Stimulated activated CD4-positive, alpha-beta T cell treated with anti-CD3 and anti-CD28 coated beads, TNF-alpha, amount 100 ng/mL, for 4 hours (primary cell): ENCODE measurements at places on chromosomes 7 and 10.

- no peak for DNase-seq
Measured at GRCh38 chr7:147829016-147829415, 761.5 kb upstream of the C7orf33 start.

DNA sequence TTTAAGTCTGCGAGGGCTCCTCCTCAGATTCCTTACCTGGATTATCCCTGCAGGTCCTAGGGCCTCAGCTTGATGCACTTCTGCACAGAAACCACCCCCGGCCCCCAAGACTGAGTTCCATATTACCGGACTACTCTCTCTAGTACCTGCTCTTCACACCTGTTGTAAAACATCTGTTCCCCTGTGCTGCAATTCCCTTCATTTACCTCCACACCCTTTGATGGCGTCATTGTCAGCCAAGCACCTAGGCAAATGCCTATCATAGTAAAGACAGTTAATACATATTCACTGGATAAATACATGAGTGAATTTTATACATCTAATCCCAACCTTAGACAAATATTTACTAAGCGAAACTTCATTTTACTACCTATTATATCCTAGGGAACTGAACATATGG lies 275.5 kb downstream of the PLXDC2 start:
- no peak for DNase-seq

DNA sequence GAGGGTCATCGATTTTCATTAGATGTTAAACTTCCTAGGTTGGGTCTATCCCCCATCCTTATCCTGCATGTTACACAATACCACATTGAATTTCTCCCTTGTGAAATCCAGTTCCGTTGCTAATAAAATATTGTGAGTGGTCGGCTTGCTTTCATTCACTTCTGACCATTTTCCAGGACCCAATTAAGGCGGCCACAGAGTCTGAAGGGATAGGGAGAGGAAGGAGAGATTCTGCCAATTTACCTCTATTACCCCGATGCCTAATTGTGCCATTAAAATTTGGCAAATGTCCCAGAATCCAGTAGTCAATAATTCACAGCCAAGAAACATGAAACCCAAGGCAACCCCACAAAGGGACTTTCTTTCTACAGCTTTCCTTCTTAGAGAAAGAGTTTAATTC lies 129.9 kb downstream of the IPMK start:
- no peak for DNase-seq

- DNase-seq, result no peak
Measured at GRCh38 chr7:29167721-29168120, 21.4 kb upstream of the CPVL start.

DNA sequence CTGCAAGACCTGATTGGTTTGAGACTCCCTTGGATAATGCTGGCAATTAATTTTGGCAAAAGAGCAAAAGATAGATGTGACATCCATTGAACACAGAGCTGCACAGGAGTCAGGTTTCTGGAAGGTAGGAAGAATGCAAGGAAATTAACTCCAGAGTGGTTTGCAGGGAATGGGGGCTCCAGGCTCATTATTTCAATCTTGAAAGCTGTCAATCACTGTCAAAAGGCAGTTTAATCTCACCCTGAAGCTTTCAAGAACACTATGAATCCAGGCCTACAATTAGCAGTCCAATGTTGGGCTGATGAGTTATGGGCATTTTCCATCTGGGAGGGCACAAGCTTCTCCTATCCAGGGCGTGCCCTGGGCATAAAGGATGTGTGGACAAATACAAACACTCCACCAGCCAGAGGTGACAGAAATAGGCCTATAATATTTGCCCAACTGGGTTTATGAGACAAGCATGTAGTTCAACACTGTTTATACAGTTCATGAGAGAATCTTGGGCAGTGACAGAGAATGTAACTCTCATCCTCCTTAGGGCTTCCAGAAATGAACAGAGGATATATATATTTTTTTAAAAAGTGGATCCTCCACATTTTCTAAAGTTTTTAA lies 80.5 kb downstream of the KCNMA1 start:
- DNase-seq, result no peak

DNA sequence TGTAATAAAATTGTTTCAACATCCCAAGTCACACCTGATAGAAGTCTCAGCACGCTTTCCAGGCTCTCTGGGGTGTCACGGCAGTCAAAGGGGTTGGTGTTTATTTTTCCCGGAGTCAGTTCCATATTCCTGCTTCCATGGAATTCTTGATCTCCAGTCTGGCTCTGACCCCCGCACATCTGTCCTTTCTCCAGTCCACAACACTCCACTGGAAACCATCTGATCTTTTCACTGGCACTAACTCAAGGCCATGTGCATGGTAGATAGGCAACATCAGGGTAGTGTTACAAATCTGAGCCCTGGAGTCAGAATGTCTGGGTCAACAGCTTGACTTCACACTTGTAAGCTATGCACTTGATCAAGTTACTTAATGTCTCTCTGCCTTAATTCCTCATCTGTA lies 176.2 kb downstream of the WDR11 start:
- no peak for DNase-seq

DNA sequence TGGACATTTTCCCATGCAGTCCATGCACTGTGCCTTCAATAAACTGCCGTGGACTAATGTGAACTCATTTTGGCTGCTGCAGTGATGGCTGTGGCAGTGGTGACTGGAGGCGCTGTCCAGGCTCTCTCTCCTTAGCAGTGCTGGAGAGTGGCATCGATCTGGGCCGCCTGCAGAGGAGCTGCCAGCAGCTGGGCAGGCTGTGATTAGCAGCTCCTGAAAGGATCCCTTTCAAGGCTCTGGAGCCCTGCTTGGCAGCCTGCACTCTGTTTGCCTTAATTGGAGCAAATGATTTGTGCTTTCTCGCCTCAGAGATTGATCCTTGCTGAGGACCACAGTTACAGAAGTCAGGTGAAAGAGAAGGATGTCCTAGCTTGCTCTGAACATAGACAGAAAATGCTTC lies 130.1 kb upstream of the VWC2 start:
- no peak for DNase-seq

DNA sequence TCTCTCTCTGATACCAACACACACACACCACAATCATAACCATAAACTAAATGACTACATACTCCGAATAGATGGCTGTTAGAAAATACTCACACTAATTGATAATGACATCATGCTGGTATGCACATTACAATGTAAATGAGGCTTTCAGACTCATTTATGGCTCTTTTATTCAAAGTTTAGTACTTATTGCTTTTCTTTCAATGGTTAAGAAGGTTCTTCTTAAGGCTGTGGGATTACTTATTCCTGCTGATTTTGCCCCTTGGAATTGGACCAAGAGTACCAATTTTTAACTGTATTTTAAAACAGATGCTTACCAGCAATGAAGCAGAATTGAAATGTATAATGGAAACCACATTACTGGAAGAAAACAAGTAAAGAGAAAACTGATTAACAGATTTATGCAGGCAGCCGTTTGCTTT lies 20.6 kb upstream of the CABCOCO1 start:
- DNase-seq, result no peak

- DNase-seq, result no peak
Measured at GRCh38 chr7:2800220-2800930, 43.7 kb downstream of the GNA12 start.

- DNase-seq, result no peak
Measured at GRCh38 chr10:1310271-1310789, 254.1 kb downstream of the WDR37 start.

DNA sequence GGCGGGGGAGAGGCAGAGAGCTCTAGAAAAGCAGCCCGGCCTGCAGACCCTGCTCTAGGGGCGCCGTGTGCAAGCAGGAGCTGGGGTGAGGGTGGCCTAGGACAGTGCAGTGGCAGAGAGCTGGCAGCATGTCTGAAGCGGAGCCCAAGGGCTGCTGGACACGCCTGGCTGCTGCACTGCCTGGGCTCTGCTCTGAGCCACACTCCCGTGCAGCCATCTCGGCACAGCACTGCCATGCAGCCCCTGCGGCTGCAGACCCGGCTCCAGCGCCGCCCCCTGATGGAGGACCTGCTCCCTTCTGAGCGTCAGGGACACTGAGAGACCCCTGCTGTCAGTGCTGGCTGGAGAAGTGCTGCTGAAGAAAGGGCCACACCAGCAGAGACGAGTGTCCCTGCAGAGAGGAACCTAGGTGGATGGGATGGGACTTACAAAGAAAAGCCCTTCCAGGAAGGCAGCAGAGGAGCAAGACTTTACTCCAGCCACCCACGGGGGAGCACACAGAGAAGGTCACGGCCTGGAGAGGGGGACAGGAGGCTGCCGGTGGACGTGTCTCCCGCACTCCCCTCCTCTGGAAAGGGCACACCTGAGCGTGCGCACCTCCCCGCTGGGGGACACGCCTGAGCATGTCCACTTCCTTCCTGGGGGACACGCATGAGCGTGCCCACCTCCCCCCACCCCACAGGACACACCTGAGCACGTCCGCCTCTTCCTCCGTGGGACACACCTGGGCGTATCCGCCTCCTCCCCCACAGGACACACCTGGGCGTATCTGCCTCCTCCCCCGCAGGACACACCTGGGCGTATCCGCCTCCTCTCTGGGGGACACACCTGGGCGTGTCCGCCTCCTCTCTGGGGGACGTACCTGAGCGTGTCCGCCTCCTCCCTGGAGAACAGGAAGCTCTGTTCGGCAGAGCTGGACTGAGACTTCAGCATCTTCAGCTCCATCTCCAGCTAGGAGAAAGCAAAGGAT lies 252.9 kb downstream of the MAD1L1 start:
- DNase-seq, result no peak

DNA sequence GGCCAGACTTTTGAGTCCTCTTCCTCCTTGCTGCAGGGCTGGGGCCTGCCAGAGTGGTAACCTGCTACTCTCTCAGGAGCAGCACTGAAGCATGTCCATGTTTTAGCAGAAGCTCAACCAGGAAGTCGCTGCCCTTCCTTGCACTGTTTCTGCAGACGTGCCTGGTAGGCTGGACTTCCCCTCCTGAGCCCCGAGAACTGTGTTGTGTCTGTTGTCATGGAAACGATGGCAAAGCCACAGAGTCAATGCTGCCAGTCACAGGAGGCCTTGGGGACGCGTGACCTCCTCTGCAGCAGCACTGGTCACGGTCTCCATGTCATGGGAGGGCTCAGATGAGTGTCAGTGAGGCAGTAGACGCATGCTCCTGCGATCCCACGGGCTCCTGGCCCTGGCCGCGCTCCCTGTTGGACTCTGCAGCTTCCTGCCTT lies 145.5 kb downstream of the FANK1 start:
- no peak for DNase-seq

DNA sequence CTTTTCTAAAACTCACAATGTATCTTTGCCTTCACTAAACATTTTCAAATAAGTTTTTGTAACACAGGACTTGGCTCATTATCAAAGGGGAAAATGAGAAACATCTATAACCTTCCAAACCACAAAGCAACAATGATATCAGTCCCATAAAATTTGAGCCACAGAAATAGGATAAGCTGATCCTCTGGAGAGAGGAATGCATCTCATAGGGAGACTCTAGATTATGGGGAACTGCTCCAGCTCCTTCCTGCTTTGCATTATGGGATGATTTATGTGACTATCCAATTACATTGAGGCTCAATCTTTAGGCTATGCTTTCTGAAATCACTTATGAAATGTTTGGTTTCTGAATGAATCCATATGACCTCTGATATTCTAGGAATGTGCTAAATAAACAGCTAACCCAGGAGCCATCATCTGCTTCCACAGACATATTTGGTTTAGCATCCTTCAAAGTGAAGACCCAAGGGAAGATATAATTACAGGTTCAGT lies 70.4 kb downstream of the CUBN start:
- no peak for DNase-seq

GRCh38 chr7:9505516-9505915 lies 1072.1 kb downstream of the NXPH1 start:
- DNase-seq, result no peak

DNA sequence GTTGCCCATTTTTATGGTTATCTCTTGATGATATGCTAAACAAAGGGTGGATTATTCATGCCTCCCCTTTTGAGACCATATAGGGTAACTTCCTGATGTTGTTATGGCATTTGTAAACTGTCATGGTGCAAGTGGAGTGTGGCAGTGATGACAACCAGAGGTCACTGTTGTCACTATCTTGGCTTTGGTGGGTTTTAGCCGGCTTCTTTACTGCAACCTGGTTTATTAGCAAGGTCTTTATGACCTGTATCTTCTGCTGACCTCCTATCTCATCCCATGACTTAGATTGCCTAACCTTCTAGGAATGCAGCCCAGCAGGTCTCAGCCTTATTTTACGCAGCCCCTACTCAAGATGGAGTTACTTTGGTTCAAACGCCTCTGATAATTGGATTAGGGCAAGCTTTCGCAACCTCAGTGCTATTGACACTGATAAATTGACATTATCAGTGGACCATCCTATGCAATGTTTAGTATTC lies 36.9 kb downstream of the BAG3 start:
- no peak for DNase-seq

DNA sequence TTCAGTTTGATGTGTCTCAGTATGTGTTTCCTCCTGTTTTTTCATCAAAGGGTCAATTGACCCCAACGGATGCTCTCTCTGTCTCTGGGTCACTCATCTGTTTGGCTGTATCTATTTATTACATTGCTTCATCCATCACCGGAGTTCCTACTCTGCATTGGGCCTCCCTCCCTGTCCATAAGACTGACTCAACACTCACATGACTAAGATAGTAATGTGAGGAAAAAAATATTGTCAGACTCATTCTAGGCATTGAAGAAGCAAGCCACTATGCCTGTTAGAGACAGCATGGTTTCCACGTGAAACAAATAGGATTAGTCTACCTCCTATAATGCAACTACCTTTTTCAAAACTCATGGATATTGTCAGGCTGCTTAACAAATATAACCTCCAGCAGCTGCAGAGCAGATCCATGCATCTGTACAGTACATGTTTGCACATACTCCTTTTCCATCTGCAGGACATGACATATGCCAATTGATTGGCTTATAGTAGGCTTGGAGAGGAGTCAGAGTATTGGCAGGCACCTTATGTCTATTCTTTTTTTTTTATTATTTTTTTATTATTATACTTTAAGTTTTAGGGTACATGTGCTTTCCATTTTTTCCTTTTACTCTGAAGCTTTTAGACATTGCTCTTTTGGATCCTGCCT lies 275.2 kb downstream of the LRRTM3 start:
- no peak for DNase-seq

DNA sequence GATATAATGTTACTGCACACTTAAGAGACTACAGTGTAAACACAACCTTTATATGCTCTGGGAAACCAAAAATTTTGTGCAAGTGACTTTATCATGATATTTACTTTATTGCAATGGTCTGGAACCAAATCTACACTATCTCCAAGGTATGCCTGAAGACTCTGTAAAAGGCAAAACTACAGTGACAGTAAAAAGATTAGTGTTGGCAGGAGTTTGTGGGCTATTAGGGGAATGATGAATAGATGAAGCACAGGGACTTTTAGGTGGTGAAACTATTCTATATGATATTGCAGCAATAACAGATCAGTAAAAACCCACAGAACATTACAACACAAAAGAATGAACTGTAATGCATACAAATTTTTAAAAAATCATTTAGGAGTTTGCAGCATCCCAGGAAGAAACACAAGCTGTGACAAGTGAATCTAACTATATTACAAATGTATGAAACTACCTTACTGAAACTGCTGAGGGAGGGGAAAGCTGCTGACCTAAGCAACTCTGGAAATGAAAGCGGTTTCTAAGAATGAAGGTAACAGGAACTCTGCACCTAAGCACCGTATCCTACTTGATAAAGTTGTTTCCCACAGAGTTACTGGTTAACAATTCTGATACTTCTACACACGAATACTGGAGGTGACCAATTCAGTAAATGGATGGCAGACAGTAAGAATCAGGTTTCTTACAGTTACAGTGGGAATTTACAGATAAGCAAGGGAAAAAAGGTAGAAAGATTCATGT lies 82.6 kb downstream of the ATE1 start:
- no peak for DNase-seq
